ENCODE measurements at places on chromosomes 11 and 22.

- DNase-seq = no peak
These were observed 92.8 kb upstream of the TEAD1 start for GRCh38 chr11:12581416-12581815.

- no peak for DNase-seq
These were observed 42.5 kb upstream of the GAL start for GRCh38 chr11:68641880-68642279.

DNA sequence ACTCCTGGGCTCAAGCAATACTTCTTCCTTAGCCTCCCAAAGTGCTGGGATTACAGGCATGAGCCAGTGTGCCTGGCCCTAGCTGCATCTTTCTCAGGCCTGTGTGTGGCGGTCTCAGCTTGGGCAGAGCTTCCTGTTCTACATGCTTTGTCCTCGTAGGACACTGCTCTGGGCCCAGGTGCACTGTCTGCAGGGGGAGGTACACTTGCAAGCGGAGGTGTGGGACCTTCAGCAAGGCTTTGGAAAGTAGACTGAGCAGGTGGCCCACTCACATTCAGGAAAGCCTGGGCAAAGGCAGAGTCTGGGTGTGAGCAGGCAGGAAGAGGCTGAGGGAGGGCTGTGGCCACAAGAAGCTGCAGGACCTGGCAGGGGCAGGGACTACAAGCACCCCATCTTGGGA is 33.6 kb upstream of the SUSD2 start:
- DNase-seq = no peak

DNA sequence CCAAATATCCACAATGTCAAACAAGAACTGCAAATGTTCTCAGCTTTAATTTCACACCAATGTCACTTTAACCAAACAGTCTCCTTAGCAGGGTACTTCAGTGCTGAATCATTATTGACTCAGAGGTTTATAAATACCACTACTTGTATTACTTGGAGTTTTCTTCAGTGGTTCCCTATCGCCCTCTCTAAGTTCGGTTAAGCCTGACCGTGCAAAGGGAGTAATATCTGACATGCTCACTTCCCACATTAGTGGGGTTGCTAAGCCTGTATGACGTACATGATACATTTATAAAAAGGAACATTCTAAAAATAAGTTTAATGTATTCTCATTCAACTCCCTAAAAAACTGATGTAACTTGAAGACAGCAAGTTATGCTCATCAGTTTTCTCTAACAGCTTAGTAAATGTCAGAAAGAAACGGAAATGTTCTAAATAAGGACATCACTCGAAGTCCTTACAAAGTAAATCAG is 93.1 kb upstream of the ZC3H12C start:
- DNase-seq = no peak

- no peak for DNase-seq
These were observed 109.0 kb upstream of the APOA1 start for GRCh38 chr11:116946414-116946813.

DNA sequence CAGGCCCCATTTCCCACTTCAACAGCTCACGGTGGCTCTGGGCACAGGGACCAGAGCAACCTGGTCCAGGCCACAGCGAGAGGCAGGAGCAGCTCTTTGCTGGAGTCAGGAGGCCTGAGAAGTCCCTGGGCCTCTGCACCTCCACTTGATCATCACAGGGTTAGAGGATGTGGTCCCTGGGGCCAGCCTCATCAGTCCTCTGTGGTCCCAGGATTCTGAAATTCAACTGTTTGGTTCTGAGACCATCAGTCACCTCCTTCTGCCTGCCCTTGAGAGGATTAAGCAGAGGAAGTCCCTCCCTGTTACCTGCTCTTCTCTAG is 24.9 kb upstream of the CBX7 start:
- peak; percentile 41 for DNase-seq

DNA sequence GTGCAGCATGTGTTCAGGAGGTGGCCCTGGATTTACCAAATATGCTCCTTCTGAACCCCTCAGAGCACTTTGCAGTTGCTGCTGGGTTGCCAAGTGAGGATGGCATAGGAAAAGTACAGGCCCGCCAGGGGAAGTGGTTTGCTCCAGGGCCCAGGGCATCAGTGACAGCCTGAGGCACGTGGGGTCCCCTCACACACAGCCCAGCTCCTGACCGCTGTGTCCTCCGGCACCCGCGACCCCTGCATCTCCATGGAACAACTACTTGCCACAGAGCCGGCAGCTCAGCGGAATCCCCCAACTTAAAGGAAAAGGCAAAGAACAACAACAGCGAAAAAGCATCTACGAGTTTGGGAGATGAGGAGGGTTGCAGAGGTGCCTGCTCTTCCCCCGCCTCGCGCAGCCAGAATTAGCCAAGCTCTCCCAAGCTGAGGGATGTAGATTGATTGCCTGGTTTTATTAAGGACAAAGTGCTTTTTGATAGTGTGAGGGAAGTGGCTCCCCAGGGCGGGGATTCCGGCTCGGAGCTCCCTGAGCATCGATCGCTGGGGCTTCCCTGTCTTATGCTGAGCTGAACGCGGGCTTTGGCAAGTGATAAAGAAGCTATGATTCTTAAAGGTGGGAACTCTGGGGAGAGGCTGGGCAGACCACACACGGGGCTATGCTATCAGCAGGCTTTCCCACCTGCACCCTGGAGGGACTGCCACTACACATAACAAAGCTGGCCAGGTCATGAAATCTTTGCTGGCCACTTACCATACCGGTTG is 174.5 kb downstream of the CEP164 start:
- no peak for DNase-seq

- DNase-seq = no peak
These were observed 523 bp upstream of the MPZL3 start for GRCh38 chr11:118252688-118253087.

GRCh38 chr11:97069160-97069559 is 679.3 kb downstream of the JRKL start:
- no peak for DNase-seq

DNA sequence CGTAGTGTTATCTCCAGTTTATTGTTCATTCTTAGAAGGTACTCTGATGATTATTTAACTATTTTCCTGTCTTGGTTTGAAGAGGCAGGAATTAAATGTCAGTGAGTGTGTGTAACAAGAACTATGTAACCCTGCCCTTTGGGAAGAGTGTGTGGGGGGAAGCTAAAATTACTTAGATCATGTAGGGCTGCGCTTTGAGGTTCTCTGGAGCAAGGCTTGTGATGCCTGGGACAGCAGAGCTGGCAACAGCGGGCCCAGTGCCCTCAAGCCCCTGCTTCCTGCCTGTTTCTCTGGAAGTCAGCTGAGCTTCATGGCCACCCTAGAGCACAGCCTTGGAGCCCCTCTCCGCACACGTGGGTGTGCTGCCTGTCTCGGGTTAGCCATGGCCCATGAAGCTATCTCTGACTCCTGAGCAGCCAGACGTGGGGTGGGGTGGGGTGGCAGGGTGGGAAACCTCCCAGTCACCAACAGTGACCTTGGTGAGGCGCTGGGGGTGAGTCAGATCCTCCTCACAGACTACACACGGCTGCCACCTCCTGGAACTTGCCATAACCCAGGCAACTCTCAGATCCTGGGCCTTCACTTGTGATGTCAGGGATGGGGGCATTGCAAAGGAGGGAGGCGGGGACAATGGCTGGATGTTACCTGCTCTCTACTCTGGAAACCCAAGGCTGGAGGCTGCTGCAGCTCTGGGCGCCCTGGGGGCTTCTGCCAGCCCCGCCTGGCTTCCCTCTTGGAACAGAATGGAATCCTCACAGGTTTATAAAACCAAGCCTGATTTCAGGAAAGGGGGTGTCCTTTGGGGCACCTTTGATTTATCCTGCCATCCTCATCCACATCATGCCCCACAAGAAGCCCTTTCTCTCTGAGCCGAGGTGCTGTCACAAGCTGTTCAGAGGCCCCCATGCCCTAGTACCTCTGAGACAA is 88.6 kb downstream of the SNX19 start:
- peak; percentile 87 for DNase-seq

DNA sequence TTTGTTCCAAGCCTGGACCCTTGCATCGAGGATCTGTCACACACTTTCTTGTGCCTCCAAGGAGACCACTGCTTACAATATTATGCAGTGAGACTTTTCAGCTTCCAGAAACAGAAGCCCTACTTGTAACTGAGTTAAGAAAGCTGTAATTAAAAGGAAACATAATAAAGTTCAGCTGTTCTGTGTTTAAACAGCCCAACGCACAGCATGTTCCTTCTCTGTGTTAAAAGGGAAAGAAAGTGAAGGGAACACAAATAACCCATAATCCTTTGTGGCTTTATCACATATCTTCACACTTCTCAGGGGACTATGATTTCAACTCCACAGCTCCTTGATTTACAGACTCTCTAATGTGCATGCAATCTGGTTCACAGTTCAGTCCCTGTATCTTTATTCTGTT is 200.3 kb upstream of the MTNR1B start:
- DNase-seq = no peak

GRCh38 chr22:48746789-48747425 is 1080.8 kb downstream of the BRD1 start:
- DNase-seq = peak; percentile 64

- no peak for DNase-seq
These were observed 61.1 kb upstream of the CD44 start for GRCh38 chr11:35077709-35078469.

- DNase-seq = no peak
These were observed 156.5 kb downstream of the RRAS2 start for GRCh38 chr11:14202251-14203196.

- peak; percentile 64 for DNase-seq
These were observed 942 bp upstream of the RPS6KA4 start for GRCh38 chr11:64357904-64358535.

DNA sequence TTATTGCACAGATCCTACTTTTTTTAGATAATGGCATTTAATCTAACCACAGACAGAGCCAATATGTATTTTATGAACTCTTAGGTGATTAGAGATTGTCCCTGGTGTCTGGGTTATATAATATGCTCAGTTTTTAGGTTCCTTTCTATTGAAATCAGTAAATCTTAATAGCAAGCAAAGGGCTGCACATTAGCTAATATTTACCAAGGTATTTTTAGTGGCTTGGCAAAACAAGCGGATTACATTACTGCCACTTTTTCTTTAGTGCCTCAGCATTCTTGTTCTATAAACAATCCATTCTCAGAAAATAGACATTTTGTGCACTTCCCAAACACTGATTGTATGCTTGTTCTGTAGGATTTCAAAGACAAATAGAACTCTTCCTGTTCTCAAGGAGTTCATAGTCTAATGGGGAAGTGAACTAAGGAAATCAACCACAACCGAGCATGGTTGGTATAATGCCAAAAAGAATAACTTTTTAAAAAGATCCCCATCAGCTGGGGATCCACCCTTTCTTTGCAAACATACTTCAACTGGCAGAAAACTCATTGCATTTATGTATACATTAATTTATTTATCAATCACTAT is 23.8 kb downstream of the KCNJ1 start:
- no peak for DNase-seq

DNA sequence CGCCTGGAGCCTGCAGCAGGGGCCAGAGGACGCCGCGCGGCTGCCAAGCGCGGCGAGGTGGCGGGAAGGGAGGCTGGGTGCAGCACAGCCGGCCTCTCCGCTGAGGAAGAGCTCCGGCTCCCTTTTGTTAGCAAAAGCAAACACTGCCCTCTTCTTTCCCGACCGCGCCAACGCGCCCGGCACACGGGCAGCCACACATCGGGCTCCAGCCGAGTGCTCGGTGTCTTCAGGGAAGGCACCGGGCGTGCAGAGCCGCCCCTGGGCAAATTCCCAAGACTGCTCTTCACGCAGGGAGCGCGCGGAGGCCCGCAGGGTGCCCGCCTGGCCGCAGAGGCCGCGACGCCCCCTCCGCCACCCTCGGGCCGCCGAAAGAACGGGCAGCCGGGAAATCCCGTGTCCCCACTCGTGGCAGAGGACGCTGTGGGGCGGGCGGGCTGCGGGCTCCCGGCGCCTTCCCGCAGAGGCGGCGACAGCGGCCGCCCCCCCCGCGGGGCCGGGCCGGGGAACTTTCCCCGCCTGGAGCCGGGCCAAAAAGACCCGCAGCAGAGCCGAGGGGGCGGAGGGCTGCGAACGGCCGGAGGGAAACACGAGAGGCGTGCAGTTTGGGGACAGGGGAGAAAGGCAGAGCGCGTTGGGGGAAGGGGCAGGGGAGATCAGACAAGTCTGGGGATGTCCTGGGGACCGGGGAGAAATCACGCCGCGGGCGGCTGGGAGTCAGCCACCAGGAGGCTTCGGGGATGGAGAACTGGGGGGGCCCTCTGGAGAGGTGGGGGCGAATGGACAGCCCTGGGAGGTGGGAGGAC is 931 bp downstream of the CADM1 start:
- peak; percentile 66 for DNase-seq

DNA sequence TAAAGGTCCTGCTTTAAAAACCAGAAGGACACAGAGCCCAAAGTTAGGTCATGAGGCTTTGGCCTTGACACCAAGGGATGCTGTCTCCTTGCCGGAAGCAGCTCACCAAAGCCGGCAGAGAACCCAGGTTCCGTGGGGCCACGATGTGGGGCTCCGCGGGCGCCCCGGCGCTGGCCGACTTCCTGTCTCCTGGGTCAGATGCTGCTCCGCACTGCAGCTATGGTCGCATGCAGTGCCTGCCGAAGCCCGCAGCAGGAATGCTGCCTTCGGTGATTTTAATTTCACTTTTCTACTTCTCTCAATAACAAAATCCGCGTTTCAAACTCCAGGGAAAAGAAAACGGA is 454 bp upstream of the OTUB1 start:
- peak; percentile 67 for DNase-seq

GRCh38 chr11:88535916-88536547 is 198.5 kb upstream of the CTSC start:
- no peak for DNase-seq

GRCh38 chr11:68471360-68472340 is 11.1 kb downstream of the PPP6R3 start:
- DNase-seq = peak; percentile 45

GRCh38 chr11:124536520-124536919 is 6.9 kb downstream of the OR8B12 start:
- DNase-seq = no peak

GRCh38 chr22:44024288-44024921 is at the start of gene PARVB:
TSS of gene PARVB (plus strand) at chr22:44024302. CDS start at chr22:44024340, 38 bp downstream.
- peak; percentile 56 for DNase-seq

GRCh38 chr11:70251659-70252321 is 18.7 kb upstream of the PPFIA1 start:
- DNase-seq = peak; percentile 82

GRCh38 chr11:43871051-43871450 is 9.6 kb upstream of the ALKBH3 start:
- no peak for DNase-seq

- DNase-seq = peak; percentile 89
These were observed 8.3 kb upstream of the PPIL2 start for GRCh38 chr22:21657360-21658032.

Measured in aorta (tissue), 5 donors.